Esophagus squamous epithelium (tissue), 5 donors: ENCODE measurements at places on chromosomes 1 and 21. TPM values are rescaled to one million over a fixed set of nuclear protein-coding genes. Genes with fewer than 3 reads are reported as not detected.

LCE1C gene
- total RNA-seq: not detected

SLC30A10 gene
- not detected for total RNA-seq

INTS11 gene
- total RNA-seq: 65.0 TPM

UTS2 gene
- not detected for total RNA-seq

EPHB2 gene
- total RNA-seq: 3.1 TPM

PDC gene
- total RNA-seq: not detected

SPRR3 gene
- 22,357 TPM for total RNA-seq

TOE1 gene
- total RNA-seq: 6.4 TPM

DCAF6 gene
- total RNA-seq: 65.8 TPM

GRCh38 chr1:96649301-96649700 lies 72.3 kb upstream of the PTBP2 start:
- no peak for DNase-seq
- H3K27me3 ChIP-seq: no peaks in the 10 kb centered on the region
- H3K4me3 ChIP-seq: no peak overlapping the region
- H3K4me1 ChIP-seq: no peaks in the 10 kb centered on the region
- no peak overlapping the region for H3K27ac ChIP-seq

DNA sequence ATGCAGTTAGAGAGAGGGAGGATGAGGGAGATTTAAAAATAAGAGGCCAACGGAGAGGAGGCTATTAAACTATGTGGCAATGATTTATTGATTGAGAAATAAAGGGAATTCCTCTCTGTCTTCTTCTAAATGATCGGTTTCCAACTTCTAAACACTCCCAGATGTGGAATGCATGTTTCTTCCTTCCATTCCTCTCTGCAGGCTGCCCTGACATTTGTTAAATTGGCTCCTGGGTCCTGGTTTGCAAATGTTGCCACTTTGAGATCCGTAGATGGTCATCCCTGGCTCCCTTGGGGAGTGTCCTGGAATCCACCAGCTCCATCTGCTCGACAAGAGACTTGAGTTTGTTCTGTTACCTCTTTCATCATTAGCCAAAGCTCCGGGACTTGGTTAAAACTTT lies 10.3 kb upstream of the C1orf198 start:
- H3K36me3 ChIP-seq: no peaks in the 10 kb centered on the region
- no peaks in the 10 kb centered on the region for H3K4me1 ChIP-seq
- peak overlapping the region; percentile 1 for H3K27ac ChIP-seq
- DNase-seq: no peak

- peaks cover 32% of the 10 kb centered on the region for H3K4me1 ChIP-seq
- no peak for DNase-seq
- peak overlapping the region; percentile 88 for H3K4me3 ChIP-seq
- peak overlapping the region; percentile 95 for H3K27ac ChIP-seq
- no peaks in the 10 kb centered on the region for H3K27me3 ChIP-seq
These were observed 1.8 kb downstream of the PTTG1IP start for GRCh38 chr21:44871576-44872269.

DNA sequence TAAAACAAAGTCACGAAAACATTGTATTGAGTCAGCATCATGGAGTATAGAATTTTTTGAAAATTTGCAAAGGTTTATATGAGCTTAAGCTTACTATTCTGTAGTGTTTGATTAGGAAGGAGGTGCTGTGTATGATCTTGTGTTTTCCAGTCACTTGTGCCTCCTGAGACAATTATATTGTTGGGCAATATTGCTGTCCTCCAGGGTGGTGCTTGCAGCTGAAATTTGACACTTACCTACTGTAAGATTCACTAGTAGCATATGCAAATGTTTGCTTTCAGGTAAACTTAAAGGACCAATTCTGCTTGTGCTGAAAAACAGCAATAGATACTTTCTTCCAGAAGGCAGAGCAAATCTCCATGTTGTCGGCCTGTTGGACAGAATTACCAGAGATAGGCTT lies 268.0 kb downstream of the TGFB2 start:
- H3K36me3 ChIP-seq: no peaks in the 10 kb centered on the region
- no peak for DNase-seq
- no peak overlapping the region for H3K4me3 ChIP-seq
- H3K4me1 ChIP-seq: peaks cover under 1% of the 10 kb centered on the region
- no peak overlapping the region for H3K27ac ChIP-seq

DNA sequence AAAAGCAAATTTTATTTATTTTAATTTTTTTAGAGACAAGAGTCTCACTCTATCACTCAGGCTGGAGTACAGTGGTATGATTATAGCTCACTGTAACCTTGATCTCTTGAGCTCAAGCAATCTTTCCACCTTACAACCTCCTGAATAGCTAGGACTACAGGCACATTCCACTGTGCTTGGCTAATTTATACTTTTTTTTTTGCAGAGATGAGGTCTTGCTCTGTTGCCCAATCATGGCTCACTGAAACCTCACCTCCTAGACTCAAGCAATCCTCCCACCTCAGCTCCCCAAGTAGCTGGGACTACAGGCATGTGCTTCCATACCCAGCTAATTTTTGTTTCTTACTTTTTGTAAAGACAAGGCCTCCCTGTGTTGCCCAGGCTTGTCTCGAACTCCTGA lies 49.5 kb downstream of the DR1 start:
- no peak for DNase-seq
- no peaks in the 10 kb centered on the region for H3K27me3 ChIP-seq
- no peaks in the 10 kb centered on the region for H3K36me3 ChIP-seq

GRCh38 chr1:229388897-229389580 lies 44.9 kb downstream of the ACTA1 start:
- no peaks in the 10 kb centered on the region for H3K36me3 ChIP-seq
- H3K27me3 ChIP-seq: peaks cover 34% of the 10 kb centered on the region
- H3K4me1 ChIP-seq: no peaks in the 10 kb centered on the region
- H3K27ac ChIP-seq: no peak overlapping the region
- H3K4me3 ChIP-seq: no peak overlapping the region

GRCh38 chr1:183830389-183830788 lies 25.5 kb downstream of the RGL1 start:
- no peaks in the 10 kb centered on the region for H3K4me1 ChIP-seq
- no peaks in the 10 kb centered on the region for H3K36me3 ChIP-seq
- H3K27ac ChIP-seq: no peak overlapping the region
- DNase-seq: no peak

DNA sequence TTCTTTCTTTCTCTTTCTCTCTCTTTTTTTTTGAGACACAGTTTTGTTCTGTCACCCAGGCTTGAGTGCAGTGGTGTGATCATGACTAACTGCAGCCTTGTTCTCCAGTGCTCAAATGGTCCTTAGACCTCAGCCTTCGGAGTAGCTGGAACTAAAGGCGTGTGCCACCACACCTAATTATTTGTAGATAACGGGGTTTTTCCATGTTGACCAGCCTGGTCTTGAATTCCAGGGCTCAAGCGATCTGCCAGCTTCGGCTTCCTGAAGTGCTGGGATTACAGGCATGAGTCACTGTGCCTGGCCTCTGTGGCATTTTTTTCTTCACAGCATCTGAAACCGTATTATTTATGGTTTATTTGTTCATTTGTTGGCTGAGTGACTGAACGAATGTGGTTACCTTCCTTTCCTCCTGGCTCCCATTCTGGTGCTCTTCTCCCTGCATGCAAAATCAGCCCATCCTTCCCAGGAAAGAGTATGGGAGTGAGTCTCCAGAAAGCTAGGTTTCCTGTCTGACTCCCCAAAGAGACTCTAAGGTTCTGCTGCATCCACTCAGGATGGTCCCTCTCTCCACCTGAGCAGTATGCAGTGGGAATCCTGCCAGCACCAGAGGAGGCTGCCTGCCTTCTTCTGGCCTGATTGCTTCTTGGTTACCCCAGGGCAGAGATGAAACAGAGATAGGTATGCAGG lies 155.0 kb upstream of the BEND5 start:
- no peak overlapping the region for H3K27ac ChIP-seq
- H3K4me1 ChIP-seq: peaks cover 12% of the 10 kb centered on the region
- no peak overlapping the region for H3K4me3 ChIP-seq

- H3K4me1 ChIP-seq: no peaks in the 10 kb centered on the region
- no peak overlapping the region for H3K27ac ChIP-seq
- H3K27me3 ChIP-seq: no peaks in the 10 kb centered on the region
These were observed 872.4 kb downstream of the BRINP3 start for GRCh38 chr1:189605226-189605625.

- H3K4me1 ChIP-seq: no peaks in the 10 kb centered on the region
- H3K27ac ChIP-seq: no peak overlapping the region
These were observed 265.9 kb upstream of the C1orf105 start for GRCh38 chr1:172154551-172154950.

DNA sequence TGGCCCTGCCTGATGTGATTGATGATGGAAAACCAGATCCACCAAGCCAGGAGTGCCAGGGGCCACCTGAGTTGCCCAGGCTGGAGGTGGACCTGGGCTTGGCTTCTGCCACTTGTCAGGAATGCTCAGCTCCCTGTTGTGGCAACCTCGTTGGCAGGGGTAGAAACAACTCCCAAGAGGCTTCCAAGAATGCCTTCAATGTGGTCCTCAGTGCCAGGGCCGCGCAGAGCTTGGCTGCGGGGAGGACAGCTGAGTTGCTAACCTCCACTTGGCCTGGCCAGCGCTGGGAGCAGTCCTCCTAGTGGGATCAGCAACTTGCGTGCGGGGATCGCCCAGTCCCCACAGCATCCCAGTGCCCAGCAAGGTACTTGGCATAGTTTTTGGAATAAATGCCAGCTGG lies 9.0 kb downstream of the MYOM3 start:
- DNase-seq: no peak
- no peaks in the 10 kb centered on the region for H3K27me3 ChIP-seq
- H3K4me1 ChIP-seq: peaks cover 22% of the 10 kb centered on the region
- no peak overlapping the region for H3K4me3 ChIP-seq

DNA sequence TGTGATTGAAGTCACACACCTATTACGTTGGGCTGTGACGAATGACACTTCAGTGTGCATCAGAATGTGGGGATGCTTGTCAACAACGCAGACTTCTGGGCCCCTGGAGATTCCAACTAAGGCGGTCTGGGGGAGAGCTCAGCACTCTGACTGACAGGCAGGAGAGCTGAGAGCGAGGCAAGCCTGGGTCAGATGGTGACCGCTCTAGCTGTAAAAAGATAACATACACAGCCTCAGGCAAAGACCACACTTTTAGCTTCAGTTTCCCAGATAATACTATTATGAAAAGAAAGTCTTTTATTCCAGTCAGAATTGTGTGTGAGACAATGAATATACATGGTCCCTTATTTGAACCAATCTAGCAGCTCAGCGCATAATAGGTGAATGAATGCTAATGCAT lies 25.4 kb downstream of the EDARADD start:
- H3K27me3 ChIP-seq: no peaks in the 10 kb centered on the region
- H3K4me3 ChIP-seq: no peak overlapping the region
- H3K4me1 ChIP-seq: no peaks in the 10 kb centered on the region
- H3K27ac ChIP-seq: no peak overlapping the region

DNA sequence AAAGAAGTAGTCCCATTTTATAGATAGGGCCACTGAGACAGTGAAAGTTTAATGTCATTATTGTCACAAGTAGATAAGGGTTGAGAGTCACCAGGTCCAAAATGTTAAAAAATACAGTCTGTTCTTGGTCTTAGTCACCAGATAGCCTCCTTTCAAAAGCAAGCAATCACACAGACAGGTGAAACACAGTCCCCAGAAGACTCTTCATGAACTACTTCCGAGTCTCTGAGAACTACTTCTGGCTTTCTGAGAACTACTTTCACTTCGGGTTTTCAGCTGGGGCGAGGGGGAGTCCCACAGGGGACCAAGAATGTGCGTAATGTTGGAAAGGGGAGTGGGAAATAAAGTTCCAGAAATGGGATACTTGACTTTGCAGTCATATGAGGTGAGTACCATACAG lies 143.2 kb downstream of the HHIPL2 start:
- H3K27me3 ChIP-seq: no peaks in the 10 kb centered on the region
- no peak overlapping the region for H3K27ac ChIP-seq
- no peaks in the 10 kb centered on the region for H3K4me1 ChIP-seq

- H3K4me1 ChIP-seq: no peaks in the 10 kb centered on the region
- no peak for DNase-seq
- no peaks in the 10 kb centered on the region for H3K36me3 ChIP-seq
- no peak overlapping the region for H3K27ac ChIP-seq
- no peak overlapping the region for H3K4me3 ChIP-seq
- no peaks in the 10 kb centered on the region for H3K27me3 ChIP-seq
These were observed 72.9 kb downstream of the LBR start for GRCh38 chr1:225354906-225355305.

DNA sequence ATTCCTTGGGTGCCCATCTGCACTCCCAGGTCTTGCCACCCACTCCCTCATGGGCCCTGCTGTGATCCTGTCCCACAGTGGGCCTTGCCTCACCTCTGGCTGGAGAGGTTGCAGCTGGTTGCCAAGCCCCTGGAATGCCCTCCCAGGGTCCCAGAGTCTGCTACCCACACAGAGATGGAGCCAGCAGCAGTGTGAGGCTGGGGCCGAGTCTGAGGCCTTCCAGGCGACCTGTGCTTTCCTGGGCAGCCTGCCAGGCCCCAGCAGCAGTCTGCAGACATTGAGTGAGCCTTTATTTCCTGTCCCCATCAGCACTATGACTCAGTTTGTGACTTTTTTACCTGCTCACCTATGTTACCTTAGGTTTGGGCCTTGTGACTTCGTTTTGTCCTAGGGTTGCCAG lies 25.0 kb upstream of the TSPAN2 start:
- no peaks in the 10 kb centered on the region for H3K27me3 ChIP-seq
- H3K4me3 ChIP-seq: no peak overlapping the region
- no peaks in the 10 kb centered on the region for H3K36me3 ChIP-seq
- H3K4me1 ChIP-seq: peaks cover 5% of the 10 kb centered on the region
- no peak for DNase-seq

- peaks cover 9% of the 10 kb centered on the region for H3K4me1 ChIP-seq
- H3K27me3 ChIP-seq: no peaks in the 10 kb centered on the region
- DNase-seq: no peak
- no peaks in the 10 kb centered on the region for H3K36me3 ChIP-seq
These were observed 852 bp downstream of the RGS7 start for GRCh38 chr1:241356187-241356518.

- H3K4me3 ChIP-seq: no peak overlapping the region
- no peak overlapping the region for H3K27ac ChIP-seq
- DNase-seq: no peak
- H3K4me1 ChIP-seq: no peaks in the 10 kb centered on the region
- H3K36me3 ChIP-seq: no peaks in the 10 kb centered on the region
These were observed 19.7 kb downstream of the EXOC8 start for GRCh38 chr1:231318015-231318355.

DNA sequence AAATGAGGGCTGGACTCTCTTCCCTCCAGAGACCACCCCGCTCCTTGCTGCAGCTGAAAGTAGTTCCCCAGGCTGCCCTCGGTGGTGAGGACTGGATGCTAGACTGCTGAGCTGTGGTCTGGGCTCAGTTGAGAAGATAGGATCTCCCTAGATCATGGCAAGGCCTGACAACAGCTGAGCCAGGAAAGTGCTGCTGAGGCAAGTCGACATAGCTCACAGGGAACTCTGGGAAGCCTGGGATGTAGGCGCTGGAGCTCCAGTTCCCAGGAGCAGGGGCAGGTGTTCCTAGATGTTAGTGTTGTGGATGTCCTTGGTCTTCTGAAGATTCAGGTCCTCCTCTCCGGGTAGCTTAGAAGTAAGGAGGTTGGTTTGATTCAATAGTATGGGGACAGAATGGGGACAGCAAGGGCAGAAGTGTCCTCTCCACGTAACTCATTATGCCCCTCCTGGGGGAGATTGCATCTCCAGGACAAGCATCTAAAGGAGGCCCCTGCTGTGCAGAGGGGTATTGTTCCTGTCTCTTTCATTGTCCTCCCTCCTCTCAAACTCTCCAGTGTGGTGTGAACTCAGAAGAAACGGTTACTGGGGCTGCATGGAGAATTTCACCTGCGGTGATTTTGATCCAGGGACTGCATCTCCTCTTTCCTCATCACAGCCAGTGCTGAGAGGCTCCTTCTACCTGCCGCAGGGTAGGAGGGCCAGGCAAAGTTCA lies 3.7 kb downstream of the CYB561D1 start:
- H3K27ac ChIP-seq: no peak overlapping the region
- no peak for DNase-seq
- peaks cover 46% of the 10 kb centered on the region for H3K4me1 ChIP-seq
- no peaks in the 10 kb centered on the region for H3K27me3 ChIP-seq

GRCh38 chr1:3871451-3871805 lies 14.2 kb downstream of the DFFB start:
- H3K36me3 ChIP-seq: peaks cover 8% of the 10 kb centered on the region
- no peak for DNase-seq
- H3K4me1 ChIP-seq: no peaks in the 10 kb centered on the region
- no peak overlapping the region for H3K27ac ChIP-seq
- H3K27me3 ChIP-seq: no peaks in the 10 kb centered on the region
